NCI-H1694 treated with DMSO at 0.1 percent for 48 hours (cell line): ENCODE measurements at places on chromosomes 12 and 14.

GRCh38 chr14:22905627-22906026, 13.3 kb downstream of the RBM23 start:
- DNase-seq, result no peak

GRCh38 chr12:127263621-127264020, 1003.3 kb upstream of the TMEM132C start:
- no peak for DNase-seq

- DNase-seq, result no peak
These were observed 22.1 kb upstream of the SRGAP1 start for GRCh38 chr12:63822352-63822751.

DNA sequence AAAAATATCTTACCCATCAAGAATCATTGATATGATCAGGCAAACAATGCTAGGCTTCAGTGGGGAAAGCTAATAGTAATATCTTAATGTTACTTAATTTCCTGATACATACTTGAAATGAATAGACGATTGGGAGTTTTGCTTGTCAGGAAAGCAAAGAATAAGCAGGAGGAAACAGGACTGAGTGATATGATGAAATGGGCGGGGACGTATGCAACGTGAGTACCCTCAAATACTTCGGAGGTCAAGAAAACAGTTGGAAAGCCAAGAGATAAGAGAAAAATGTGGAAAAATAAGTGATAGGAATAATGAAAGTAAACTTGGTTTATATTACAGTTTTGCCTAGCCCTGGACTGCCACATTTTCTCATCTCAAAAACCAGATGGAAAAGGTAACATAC, 49.2 kb downstream of the METTL25 start:
- DNase-seq, result no peak

DNA sequence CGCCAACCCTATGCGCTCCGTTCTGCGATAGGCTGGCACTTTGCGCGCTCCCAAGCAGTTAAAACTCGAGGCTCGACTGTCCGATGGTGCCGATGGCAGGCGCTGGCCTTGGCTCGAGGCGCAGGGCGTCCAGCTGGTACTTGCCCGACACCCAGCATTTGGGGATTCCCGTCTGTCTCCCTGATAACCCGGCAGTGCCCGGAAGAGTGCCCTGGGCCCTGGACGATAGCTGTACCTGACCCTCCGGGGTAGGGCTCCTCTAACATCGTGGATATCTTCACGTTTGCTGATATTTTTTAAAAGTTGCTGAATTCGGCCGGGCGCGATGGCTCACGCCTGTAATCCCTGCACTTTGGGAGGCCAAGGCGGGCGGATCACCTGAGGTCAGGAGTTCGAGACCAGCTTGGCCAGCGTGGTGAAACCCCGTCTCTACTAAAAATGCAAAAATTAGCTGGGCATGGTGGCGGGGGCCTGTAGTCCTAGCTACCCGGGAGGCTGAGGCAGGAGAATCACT, 908 bp upstream of the WIF1 start:
- DNase-seq, result no peak

DNA sequence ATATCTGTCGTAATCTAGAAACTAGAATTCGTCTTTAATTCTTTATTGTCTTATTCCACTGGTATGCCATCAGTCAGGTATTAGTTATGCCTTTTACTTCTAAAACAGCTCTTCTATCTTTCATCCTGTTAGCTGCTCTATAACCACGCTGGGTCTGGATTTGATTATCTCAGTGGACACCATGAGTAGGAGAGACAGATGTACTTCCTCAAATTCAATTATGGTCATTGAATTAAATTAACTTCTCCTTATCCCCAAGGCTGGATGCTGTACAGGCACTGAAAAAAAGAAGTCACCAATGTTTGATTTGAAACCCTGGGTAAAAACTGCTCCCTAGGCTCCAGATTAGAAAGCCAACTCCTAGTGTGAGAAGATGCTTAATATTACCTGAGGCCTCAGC, 107.3 kb downstream of the PIK3C2G start:
- DNase-seq, result no peak

DNA sequence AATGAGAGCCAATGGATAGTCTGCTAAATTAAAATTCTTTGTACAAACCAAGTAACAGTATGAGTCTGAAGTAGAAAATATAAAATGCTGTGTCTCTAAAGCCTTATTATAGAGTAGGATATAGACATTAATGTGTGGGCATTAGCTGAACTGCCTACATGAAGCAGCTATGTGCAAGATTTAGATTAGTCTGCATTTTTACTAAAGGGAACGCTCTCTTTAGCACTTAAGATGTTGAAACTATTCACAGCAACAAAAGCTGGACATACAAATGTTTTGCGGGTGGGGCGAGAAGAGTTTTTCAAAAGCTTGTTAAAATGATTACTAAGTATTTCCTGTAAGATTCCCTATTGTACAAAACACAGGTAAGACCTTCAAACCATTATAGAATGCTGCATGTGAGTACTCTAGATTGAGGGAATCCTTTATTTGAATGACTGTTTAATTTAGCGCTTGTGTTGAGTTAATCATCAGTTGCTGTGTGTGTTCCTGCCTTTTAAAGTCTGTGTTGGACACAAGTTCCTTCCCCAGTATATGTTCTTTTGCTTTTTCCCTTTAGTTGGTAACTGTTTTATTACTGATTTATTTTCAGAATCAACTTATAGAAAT, 87.1 kb downstream of the RAD52 start:
- DNase-seq, result no peak

DNA sequence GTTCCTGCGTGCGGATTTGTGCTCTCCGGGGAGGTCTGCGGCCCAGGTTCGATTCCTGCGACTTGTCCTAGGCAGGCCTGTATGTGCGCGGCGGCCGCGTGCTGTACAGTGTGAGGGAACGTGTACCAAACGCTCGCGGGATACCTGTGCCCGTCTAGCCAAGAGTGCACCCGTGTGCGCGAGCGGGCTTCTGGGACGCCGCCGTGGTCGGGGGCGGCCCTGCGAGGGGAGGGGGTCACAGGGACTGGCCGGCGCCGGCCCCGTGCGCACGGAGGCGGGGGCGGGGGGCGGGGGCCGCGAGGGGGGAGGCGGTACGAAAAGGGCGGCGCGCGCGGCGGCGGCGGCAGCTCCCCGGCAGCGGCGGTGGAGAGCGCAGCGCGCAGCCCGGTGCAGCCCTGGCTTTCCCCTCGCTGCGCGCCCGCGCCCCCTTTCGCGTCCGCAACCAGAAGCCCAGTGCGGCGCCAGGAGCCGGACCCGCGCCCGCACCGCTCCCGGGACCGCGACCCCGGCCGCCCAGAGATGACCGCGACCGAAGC, at the start of gene DLK1:
DLK1 (plus strand) TSS at position 343 of the 536 bp plus-strand sequence; CDS start at position 520, 177 bp downstream.
- no peak for DNase-seq

DNA sequence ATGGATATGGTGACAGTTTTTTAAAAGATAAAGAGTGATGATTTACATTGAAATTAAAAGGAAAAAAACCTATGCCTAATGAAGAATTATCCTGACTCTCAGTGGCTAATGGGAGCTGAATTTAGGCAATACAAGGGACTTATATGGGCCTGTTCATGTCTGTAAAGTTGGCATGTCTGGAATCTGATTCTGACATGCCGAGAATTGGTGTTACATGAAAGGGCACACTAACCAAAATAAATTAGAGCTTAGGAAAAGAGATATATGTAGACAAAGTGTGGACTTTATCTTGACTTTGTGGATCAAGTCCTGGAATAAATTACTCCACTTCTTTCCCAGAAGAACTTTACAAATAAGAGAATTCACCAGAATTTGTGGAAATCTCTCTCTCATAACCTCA, 1.1 kb downstream of the TDG start:
- DNase-seq, result no peak

DNA sequence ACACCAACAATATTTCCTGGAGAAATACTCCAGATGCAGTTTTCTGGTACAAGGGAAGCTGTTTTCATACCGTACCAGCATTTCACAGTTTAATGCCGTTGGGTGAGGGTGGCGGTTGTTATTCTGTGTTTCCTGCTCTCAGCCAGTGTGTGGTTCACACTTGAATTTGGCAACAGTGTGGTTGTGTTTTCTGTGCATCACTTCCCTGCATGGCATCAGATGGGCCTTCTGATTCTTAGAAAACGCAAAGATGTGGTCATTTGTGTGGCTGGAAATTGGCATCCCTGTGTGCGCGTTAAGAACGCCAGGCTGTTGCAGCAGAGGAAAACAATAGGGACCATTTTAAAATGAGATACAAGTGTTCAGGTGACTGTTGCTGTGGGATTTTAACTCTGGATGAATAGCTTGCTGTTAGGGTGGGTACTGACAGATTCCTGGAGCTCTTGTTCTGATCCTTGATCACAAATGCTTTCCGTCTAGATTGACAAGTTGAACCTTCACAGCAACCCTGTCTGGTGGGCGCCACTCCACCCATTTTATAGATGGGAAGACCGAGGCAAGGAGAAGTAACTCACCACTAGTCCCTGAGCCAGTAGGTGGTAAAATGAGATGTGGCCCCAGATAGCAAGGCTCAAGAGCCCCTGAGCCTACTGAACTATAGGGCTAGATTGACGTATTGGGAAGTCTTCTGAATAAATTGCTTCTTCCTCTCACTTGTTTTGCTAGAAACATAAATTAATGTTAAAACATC, 231.2 kb downstream of the CHST11 start:
- DNase-seq, result no peak

DNA sequence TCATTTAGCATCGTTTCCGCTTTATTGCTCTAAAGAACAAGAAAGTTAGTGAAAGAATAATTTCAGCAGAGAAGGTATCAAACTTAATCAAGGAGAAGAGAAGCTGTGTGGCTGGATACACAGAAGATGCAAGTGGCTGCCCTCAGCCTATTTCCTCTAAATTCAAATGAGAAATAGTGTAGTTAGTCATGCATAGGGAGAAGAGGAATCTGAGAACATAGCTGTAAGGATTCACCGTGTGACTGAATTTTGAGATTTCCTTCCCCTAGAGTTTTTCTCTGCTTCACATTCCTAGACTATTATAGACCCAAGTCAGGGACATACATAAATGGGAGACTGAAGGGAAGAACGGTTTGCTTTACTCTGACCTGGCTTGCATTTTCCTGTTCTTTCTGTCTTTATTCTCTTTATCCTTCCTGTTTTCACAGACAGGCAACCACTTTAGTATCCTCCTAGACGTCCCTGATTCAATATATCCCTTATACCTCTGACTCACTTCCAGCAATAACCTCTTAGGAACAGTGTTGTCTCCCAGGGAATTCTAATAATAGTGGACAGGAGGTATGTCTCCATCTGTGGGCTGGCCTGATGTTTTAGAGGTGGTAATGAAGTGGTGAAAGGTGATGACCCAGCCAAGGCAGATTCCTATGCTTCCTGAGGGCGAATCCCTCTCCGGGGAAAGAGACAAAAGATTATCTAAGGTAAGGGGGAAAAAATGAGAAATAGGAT, 7.0 kb downstream of the RNASE10 start:
- DNase-seq, result no peak

DNA sequence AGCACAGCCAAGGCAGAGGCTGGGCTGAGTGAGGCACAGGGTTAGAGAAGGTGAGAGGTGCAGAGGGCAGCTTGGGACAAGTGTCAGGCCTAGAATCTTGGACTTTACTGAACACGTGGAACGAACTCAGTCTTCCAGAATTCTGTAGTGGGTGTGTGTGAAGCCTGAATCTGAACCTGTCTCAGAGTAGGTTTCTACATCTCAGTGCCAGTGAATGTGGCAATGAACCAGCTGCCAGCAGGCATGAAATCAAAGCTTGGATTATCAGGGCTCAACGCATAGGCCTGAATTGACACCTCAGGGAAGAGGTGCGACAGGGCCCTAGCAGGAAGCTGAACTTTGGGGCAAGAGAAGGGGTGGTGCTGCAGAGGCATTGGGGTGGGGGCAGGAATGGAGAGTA, 104.6 kb downstream of the SAMD4A start:
- no peak for DNase-seq

GRCh38 chr14:55893705-55894104, 224.5 kb upstream of the PELI2 start:
- DNase-seq, result no peak

DNA sequence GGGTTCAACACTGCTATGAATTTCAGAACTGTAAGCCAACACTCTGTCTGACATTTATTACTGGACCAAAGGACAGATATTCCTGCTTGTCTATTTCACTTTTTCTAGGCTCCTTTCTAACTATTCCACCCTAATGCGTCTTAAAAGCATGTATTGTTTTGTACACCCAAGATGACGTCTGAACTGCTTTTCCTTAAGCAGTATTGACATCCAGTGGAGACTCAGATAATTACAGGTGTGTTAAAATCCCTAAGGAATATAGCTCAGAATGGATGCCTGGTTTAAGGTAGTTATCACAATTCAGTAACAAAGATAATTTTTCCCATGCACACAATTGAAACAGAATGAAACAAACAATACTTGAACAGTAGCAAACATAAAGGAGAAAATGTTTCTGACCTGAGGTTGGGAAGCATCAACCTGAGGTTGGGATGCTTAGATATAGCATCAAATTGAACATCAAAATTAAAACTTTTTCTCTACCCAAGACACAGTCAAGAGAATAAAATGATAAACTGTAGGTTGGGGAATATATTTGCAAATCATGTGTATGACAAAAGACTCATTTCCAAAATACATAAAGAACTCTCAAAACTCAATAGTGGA, 93.7 kb upstream of the PTPRR start:
- peak; percentile 3 for DNase-seq

DNA sequence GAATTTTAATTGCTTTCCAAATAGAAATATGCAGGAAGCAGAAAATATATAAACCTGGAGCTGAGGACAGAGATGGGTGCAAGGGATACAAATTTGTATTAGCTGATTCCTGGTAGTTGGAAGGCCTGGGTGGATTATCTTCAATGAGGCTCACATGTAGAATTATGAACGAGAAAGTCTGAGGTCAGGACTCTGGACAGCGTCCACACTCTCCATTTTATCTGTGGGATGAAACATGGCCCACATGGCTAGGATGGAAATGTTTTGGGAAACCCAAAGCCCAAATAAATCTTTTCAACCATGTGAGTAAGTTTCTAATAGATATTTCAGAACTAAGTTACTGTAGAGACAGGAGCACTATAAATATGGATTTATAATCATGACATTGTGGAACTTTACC, 256.1 kb downstream of the APAF1 start:
- no peak for DNase-seq

GRCh38 chr14:55454264-55455002, 14.0 kb upstream of the TBPL2 start:
- DNase-seq, result peak; percentile 84

- no peak for DNase-seq
These were observed 17.3 kb upstream of the ABHD12B start for GRCh38 chr14:50854521-50854920.
